ENCODE measurements at places on chromosomes 12 and 14.
A peak's percentile ranks its signal among the peaks of the same experiment; 100 is the strongest.

DNA sequence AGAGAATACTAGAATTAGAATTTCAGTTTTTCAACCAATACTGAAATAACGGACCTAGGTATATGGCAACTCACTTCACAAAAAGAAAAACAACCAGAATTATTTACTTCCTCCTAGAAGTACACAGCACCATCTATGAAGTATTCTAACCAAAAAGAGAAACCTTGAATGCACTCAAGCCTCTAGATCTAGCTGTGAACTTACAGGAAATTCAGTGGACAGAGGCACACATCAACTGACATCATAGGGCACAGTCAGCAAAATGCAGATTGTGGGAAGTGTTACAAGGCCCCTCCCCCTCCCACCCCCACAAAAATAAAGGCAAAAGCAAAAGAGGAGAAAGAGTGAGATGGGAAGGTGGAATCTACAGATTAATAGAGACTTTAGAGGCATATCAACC lies 102.4 kb downstream of the TMTC1 start:
- DNase-seq = no peak

DNA sequence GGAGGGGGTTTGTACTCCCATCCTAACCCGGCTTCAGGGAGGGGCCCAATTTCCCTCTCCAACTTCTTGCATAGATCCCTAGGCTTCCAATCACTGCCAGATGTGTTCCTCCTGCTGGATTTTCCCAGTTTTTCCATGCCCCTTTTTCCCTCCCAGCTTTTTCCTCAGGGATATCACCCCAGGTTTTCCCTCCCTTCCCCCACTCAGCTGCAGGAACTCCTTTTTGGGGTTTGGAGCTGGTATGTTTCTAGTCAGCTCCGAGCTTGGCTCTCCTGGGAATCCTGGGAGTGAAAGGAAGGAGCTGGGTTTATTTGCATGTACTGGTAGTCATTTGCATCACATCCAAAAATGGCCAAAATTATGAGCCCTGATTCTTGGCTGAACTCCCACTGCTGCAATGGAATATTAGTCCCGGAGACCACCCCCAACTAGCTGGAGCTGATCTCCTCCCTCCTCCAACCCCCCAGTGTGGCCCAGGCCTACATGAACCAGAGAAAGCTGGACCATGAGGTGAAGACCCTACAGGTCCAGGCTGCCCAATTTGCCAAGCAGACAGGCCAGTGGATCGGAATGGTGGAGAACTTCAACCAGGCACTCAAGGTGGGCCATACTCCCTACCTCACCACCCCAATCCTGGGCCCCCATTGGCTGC lies 1.4 kb upstream of the RDH5 start:
- no peak for DNase-seq

DNA sequence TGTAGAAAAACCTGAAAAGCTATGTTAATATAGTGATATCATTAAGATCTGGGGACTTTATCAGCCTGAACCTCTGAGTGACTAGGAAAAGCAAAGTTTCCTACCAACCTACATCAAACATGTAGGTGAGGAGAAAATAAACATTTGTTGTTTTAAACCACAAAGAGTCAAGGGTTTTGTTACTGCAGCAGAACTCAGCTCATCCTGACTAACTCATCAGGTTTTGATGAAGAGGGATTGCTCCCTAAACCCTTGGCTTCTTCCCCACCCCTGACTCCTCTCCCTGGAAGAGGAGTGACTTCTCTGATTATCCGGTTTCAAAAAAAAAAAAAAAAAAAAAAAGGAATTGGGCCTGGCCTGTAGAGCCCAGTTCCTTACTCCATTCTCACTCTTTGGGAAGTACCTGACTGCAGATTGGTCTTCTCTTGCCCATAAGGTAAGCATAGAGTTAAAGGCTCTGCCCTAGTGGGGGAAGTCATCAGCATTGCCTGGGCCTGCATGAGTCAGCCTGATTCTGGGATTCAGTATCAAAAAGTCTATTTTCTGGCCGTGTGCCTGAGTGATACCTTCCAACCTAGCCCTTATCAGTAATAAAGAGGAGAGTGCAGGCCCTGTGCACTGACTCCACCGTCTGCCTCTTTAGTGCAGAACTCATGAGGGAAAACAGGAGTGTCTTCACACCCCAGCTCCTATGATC lies 16.9 kb downstream of the BDKRB1 start:
- DNase-seq = no peak

GRCh38 chr12:113222730-113223531 lies 1.7 kb downstream of the TPCN1 start:
- peak; percentile 85 for DNase-seq

DNA sequence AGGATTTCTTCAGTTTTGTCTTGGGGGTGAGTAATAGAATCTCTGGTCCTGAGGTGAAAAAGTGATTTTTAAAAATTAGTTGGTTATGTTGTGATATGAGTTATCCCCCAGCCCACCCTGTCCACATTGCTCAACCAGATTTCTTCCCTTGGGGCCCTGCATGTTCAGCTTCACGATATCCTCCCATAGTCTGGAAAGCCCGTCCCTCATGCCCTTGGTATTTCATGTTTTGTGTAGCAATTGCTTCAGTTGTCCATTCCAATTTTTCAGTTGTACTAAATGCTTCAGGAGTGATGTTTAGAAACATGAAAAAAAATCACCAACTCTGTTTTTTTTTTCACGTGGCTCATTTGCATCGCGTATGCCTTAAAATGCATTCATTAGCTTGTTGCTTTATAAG lies 17.5 kb upstream of the BICD1 start:
- DNase-seq = no peak
